ENCODE measurements at places on chromosomes 4 and X.

GRCh38 chr4:161991811-161992210 is 172.0 kb downstream of the FSTL5 start:
- H3K27me3 ChIP-seq = no peaks in the 10 kb centered on the region
- H3K36me3 ChIP-seq = no peaks in the 10 kb centered on the region
- no peak overlapping the region for H3K27ac ChIP-seq
- no peak for DNase-seq
- no peak overlapping the region for H3K4me3 ChIP-seq

- H3K4me1 ChIP-seq = no peaks in the 10 kb centered on the region
- H3K27ac ChIP-seq = no peak overlapping the region
- H3K36me3 ChIP-seq = peaks cover under 1% of the 10 kb centered on the region
These were observed 334.1 kb downstream of the PCDH7 start for GRCh38 chr4:31054295-31054694.

DNA sequence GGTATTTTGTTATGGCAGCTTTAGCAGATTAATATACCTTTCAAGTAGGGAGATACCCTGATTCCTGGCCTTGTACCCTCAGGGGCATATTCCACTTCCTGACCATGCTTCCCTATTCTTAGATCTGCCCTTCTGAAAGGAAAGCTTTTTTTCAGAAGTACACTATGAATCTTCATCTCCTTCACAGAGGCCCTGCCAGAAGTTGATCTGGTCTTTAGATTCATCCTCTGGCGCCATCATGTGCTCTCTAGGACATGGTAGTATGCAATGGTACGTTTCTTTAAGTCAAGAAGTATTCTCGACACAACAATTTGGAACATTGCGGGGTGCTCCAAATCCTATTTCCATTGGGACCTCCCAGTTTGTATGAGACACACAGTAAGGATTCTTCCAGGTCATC is 39.6 kb upstream of the DIPK2B start:
- no peak overlapping the region for H3K27ac ChIP-seq
- H3K36me3 ChIP-seq = no peaks in the 10 kb centered on the region
- no peaks in the 10 kb centered on the region for H3K4me1 ChIP-seq
- DNase-seq = no peak

- DNase-seq = no peak
- H3K27ac ChIP-seq = peak overlapping the region; percentile 99
- peak overlapping the region; percentile 96 for H3K4me3 ChIP-seq
- no peaks in the 10 kb centered on the region for H3K27me3 ChIP-seq
- peaks cover 13% of the 10 kb centered on the region for H3K36me3 ChIP-seq
These were observed 802 bp downstream of the COX18 start for GRCh38 chr4:73068491-73069337.

- no peak overlapping the region for H3K27ac ChIP-seq
- no peaks in the 10 kb centered on the region for H3K27me3 ChIP-seq
- no peak overlapping the region for H3K4me3 ChIP-seq
- H3K36me3 ChIP-seq = no peaks in the 10 kb centered on the region
These were observed 313.2 kb downstream of the RAPGEF2 start for GRCh38 chr4:159416073-159416472.

GRCh38 chr4:58602022-58602421 is 1491.8 kb upstream of the IGFBP7 start:
- H3K4me3 ChIP-seq = no peak overlapping the region
- no peaks in the 10 kb centered on the region for H3K36me3 ChIP-seq
- no peaks in the 10 kb centered on the region for H3K27me3 ChIP-seq
- DNase-seq = no peak
- peaks cover 9% of the 10 kb centered on the region for H3K4me1 ChIP-seq

- no peak overlapping the region for H3K4me3 ChIP-seq
- H3K4me1 ChIP-seq = no peaks in the 10 kb centered on the region
- no peak for DNase-seq
- no peaks in the 10 kb centered on the region for H3K27me3 ChIP-seq
- peaks cover 7% of the 10 kb centered on the region for H3K36me3 ChIP-seq
These were observed 9.6 kb downstream of the XIAP start for GRCh38 chrX:123869488-123869887.

DNA sequence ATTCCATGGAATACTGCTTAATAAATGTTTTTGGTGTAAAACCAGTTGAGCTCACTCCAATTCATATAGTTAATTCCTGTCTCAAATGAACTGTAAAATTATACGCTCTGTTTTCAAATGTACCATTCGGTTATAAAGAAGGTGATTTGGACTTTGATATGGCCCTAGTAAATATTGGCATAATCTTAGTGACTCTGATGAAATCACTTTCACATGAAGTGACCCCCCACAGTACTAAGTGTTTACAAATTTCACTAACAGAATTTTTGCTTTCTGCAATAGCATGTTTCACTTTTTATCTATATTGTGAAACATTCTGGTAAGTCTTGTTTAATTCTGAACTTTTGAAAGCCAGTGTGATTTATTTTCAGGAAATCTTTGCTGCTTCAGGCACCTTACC is 10.9 kb downstream of the GC start:
- DNase-seq = no peak
- H3K4me3 ChIP-seq = no peak overlapping the region
- no peak overlapping the region for H3K27ac ChIP-seq
- H3K4me1 ChIP-seq = no peaks in the 10 kb centered on the region
- H3K36me3 ChIP-seq = no peaks in the 10 kb centered on the region

DNA sequence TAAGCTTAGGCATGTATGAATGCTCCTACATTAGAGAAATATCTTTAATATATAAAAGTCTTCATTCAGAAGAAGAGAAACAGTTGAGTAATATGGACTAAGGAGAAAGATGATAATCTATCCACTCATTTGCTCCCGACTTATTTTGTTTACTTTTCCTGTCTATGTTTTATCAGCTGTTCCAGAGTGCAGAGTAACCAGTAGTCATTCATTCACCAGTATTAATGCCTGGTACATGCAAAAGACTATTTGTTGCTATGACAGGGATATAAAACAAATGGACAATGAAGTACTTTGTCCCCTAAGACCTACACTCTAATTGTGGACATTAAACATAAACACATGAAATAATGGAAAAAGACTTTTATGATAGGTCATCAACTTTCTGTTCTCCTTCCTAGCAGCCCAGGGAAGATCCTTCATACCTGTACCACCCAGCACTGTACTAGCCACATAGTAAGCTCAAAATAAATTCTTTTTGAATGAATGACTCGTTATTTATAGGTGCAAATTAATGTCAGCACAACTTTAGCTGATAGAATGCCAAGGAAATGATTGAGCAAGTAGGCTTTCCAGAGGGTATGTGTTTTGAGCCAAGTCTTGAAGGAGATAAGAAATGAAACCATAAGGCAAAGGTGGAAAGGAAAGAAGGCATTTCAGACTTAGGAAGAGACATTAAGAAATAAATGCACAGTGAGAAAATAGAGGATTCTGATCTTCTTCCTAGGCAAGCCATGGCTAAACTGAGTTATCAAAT is 45.0 kb upstream of the IL13RA1 start:
- no peaks in the 10 kb centered on the region for H3K4me1 ChIP-seq
- H3K36me3 ChIP-seq = no peaks in the 10 kb centered on the region
- no peak overlapping the region for H3K27ac ChIP-seq
- no peaks in the 10 kb centered on the region for H3K27me3 ChIP-seq
- no peak overlapping the region for H3K4me3 ChIP-seq

GRCh38 chr4:45120163-45120562 is 393.8 kb upstream of the GNPDA2 start:
- H3K27ac ChIP-seq = peak overlapping the region; percentile 82
- no peak for DNase-seq
- H3K4me3 ChIP-seq = no peak overlapping the region
- H3K27me3 ChIP-seq = no peaks in the 10 kb centered on the region
- no peaks in the 10 kb centered on the region for H3K36me3 ChIP-seq

- peak overlapping the region; percentile 95 for H3K27ac ChIP-seq
- H3K4me1 ChIP-seq = peaks cover 13% of the 10 kb centered on the region
- H3K36me3 ChIP-seq = peaks cover 3% of the 10 kb centered on the region
- no peak overlapping the region for H3K4me3 ChIP-seq
- H3K27me3 ChIP-seq = peaks cover 3% of the 10 kb centered on the region
These were observed 77.9 kb downstream of the EGF start for GRCh38 chr4:109990261-109991257.

- no peaks in the 10 kb centered on the region for H3K36me3 ChIP-seq
- H3K4me1 ChIP-seq = peaks cover 24% of the 10 kb centered on the region
- DNase-seq = no peak
- H3K27ac ChIP-seq = peak overlapping the region; percentile 36
These were observed 62.3 kb upstream of the LNX1 start for GRCh38 chr4:53653484-53654053.

GRCh38 chr4:158422546-158422945 is 99.1 kb upstream of the RXFP1 start:
- no peak overlapping the region for H3K27ac ChIP-seq
- no peak for DNase-seq
- H3K4me1 ChIP-seq = no peaks in the 10 kb centered on the region
- H3K27me3 ChIP-seq = no peaks in the 10 kb centered on the region
- H3K36me3 ChIP-seq = no peaks in the 10 kb centered on the region

DNA sequence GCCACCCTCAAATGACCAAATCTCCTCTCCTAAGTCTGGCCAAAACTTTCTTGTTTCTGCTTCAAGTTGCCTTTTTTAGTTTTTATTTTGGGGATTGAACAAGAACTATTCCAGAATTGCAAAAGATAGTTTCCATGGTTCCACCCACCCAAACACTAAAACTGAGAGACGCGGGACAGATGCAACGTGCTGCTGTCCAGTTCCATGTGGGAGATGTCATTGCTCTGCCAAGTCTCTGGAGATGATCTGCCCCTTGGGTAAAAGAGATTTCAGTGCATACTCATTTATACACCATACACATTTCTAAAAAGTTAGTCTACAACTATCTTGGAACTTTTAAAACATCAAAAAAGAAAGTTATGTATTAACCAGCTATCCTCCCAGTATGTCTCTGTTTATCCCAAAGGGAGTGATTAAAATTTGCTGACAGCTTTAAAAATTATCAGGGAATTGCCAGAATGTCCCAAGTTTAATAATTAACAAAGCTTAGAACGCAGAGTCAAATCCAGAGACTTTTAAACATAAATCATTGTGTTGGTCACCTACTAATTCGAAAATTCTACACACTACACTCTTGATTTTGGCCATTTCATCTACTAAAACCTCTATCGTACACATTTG is 3.2 kb downstream of the MAOB start:
- H3K27me3 ChIP-seq = peaks cover 6% of the 10 kb centered on the region
- no peak overlapping the region for H3K27ac ChIP-seq
- H3K36me3 ChIP-seq = no peaks in the 10 kb centered on the region
- DNase-seq = no peak
- no peaks in the 10 kb centered on the region for H3K4me1 ChIP-seq
- no peak overlapping the region for H3K4me3 ChIP-seq

DNA sequence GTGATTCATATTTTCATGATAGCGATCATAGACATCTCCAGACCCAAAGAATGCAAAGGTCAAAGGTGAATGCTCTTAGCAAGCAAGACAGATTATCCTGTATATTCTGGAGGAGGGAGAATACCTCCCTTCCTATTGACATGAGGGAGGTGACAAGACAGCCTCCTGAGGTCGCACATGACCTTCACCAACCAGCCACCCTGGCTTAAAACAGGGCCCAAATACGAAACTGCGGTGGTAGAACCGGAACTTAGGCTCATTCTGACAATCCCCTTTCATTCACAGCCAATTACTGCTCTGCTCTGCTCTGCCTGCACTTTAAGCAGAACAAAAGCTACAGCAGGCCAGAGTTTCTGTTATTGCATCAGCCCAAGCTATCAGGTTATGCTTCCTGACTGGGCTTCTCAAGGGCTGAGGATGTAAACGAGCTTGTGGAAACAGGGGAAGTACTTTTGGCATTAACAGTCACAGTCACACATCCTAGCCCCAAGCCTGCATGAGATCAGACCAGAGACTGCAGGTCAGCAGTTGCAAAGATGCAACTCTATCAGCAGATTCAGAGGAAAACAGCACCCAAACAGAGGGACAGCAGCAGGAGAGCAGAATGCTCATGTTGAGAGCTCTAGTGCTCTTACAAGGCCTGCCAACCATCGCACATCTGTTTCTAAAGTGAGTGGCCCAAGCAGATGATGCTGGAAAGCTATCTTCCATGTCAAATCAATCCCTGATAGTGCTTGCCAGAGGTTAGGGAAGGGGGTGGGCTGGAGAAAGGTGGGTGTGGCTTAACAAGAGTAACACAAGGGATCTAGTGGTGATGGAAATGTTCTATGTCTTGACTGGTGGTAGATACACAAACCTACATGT is 51.3 kb upstream of the MAP3K15 start:
- H3K36me3 ChIP-seq = no peaks in the 10 kb centered on the region
- H3K4me1 ChIP-seq = peaks cover 7% of the 10 kb centered on the region
- no peaks in the 10 kb centered on the region for H3K27me3 ChIP-seq
- DNase-seq = no peak

DNA sequence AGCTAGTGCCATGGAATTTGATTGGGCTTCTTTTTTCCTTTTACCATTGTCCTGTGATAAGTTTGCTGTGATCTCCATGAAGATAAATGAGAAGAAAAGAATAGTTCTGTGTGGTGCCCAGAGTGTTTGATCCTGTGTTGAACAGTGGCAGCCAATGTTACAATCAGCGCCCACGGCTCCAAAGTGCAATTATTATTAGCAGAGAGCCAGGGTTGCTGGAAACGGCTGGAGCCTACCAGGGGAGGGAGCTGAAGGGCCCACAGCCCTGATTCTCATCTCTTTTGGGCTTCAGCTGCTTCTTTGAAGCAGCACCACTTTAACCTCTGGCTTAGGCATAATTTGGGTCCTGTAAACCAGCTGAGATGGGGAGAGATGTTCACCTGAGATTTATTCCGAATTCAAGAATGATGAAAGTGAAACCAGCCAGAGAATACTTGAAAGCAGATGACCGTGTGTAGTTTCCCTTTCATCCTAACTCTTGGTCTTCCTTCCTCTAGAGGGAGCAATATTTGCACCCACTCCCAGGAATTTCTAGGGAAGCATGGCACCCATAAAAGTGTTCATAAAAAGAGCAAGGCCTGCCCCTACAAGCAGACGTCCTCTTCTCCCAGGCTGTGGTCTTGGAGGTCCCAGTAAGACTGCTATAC is 298.3 kb downstream of the EVC2 start:
- no peak overlapping the region for H3K4me3 ChIP-seq
- no peak overlapping the region for H3K27ac ChIP-seq
- DNase-seq = peak; percentile 36

GRCh38 chr4:54560513-54560912 is 97.2 kb upstream of the KIT start:
- no peaks in the 10 kb centered on the region for H3K36me3 ChIP-seq
- H3K27ac ChIP-seq = no peak overlapping the region
- H3K27me3 ChIP-seq = no peaks in the 10 kb centered on the region
- H3K4me3 ChIP-seq = no peak overlapping the region

- peaks cover 43% of the 10 kb centered on the region for H3K36me3 ChIP-seq
- DNase-seq = no peak
- peak overlapping the region; percentile 71 for H3K4me3 ChIP-seq
- H3K27ac ChIP-seq = peak overlapping the region; percentile 99
These were observed 5.7 kb downstream of the CD99 start for GRCh38 chrX:2696698-2697215.

DNA sequence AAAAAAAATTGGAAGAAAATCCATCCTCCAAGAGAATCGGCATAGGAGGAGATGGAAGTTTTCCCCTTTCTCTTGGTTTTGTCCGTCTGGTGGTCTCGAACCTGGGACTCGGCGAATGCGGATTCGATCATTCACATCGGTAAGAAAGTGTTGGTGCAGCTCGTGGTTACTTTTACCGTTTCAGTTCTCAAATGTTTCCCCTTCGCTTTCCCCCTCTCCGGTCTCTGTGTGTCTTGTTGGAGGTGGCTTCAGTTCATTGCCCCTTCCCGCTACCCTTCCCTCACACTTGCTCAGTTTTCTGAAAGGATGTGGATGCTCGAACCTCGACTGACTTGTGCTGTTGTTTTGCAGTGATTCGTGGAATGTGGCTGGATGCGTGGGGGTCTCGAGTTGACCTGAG is 840 bp downstream of the GRID2 start:
- H3K4me3 ChIP-seq = peak overlapping the region; percentile 93
- H3K27me3 ChIP-seq = peaks cover 76% of the 10 kb centered on the region
- H3K4me1 ChIP-seq = peaks cover 15% of the 10 kb centered on the region
- no peak for DNase-seq
- H3K27ac ChIP-seq = peak overlapping the region; percentile 2

All from type B pancreatic cell (in vitro differentiated cells).